Glutamatergic neuron (in vitro differentiated cells): ENCODE measurements at places on chromosomes 12 and 14. TPM values are rescaled to one million over a fixed set of nuclear protein-coding genes. Genes with fewer than 3 reads are reported as not detected.

GRCh38 chr14:34043627-34044372 lies 92.9 kb upstream of the EGLN3 start:
- no peak for DNase-seq

- DNase-seq, result no peak
Measured at GRCh38 chr12:76633415-76633814, 73.8 kb upstream of the OSBPL8 start.

GRCh38 chr12:34342048-34342447 lies 319.8 kb downstream of the ALG10 start:
- no peak for DNase-seq

GRCh38 chr12:42255221-42255865 lies 17.3 kb upstream of the YAF2 start:
- no peak for DNase-seq

GRCh38 chr12:21296348-21296747 lies 38.4 kb downstream of the SLCO1A2 start:
- DNase-seq, result no peak

GRCh38 chr12:75478116-75478794 lies 2.3 kb upstream of the GLIPR1 start:
- DNase-seq, result no peak

DNA sequence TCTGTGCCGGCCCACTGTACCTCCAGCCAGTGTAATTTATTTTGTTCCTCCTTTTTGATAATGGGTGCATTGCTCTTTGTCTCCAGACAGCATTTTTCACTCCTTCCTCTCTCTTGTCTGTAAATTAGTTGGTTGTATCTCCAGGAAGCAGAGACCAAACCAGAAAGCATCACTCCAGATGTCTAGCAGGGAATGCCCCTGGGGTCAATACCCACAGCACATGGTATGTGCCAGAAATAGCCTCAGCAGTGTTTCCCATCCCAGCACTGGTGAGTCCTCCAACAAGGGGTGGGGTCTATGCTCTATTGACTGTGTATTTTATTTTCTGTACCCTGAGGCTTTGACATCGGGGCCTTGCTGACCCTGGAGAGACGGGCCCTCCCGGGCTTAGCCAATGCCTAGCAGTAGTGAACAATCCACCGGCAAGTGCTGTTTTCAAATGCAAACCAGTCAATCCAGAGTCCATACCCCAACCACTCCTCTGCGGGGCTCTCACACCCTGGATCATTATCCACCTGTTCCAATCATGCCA lies 50.2 kb upstream of the FZD10 start:
- DNase-seq, result no peak

DNA sequence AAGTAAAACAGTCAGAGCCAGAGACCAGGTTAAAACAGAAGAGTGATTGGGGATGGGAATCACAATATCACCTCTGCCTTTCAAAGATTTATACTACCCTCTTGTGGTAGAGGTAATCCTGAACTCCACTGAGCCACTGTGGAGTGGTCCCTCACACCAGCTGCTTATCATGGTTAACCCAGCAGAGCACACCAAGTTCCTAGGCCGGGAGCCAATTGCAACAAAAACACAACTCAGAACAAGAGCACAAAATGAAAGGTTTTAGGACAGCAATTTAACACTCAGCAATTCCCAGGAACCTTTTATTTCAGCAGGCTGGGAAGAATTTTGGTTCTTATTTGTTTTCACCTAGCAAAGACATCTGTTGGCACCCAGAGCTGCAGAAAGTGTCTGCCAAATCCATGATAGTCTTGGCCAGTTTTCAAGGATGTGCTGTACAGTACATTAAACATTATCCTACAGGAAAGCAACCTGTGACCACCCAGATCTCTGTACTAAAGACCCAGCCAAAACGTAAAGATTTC lies 220.5 kb upstream of the ATXN7L3B start:
- no peak for DNase-seq

Gene PDE6H
- total RNA-seq, result not detected

DNA sequence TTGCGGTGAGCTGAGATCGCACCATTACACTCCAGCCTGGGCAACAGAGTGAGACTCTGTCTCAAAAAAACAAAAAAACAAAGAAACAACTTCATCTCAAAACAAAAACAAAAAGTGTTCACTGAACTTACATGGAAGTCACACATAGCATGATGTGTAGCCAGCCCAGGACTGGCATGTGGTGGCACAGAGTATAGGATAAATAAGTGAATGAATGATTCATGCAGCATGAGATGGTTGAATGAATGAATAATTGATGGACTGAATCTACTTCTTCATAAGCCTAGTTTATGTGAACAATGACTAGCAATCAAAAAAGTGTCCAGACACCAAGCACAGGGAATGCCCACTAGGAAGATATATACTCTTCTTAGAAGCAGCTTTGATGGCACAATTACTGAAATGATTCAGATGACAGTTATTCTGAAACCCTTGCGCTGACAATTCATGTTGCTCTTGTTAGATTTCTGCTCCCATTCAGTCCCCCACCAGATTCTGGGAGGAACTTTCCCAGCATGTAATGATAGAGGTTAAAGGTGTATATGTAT lies 31.6 kb upstream of the SERPINA6 start:
- DNase-seq, result no peak

Gene CMAS
- 47.9 TPM for total RNA-seq

DNA sequence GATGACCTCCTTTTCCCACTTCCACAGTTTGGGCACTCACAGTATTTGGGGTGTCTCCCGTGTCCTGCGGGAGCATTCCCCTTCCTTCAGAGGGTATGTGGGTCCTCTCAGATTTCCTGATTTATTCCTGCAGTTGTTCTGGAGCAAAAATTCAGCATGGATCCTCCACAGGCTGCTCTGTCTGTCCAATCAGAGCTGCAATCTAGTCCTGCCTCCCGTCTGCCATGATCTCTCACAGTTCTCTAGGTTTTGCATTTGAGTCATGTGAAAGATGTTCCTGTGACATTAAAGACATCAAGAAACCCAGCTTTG lies 435.9 kb downstream of the TMTC2 start:
- no peak for DNase-seq

Gene CCNK
- total RNA-seq, result 47.2 TPM

Gene SRRM4
- 183 TPM for total RNA-seq

Gene DAD1
- total RNA-seq, result 122 TPM

Gene CDC42BPB
- 125 TPM for total RNA-seq

DNA sequence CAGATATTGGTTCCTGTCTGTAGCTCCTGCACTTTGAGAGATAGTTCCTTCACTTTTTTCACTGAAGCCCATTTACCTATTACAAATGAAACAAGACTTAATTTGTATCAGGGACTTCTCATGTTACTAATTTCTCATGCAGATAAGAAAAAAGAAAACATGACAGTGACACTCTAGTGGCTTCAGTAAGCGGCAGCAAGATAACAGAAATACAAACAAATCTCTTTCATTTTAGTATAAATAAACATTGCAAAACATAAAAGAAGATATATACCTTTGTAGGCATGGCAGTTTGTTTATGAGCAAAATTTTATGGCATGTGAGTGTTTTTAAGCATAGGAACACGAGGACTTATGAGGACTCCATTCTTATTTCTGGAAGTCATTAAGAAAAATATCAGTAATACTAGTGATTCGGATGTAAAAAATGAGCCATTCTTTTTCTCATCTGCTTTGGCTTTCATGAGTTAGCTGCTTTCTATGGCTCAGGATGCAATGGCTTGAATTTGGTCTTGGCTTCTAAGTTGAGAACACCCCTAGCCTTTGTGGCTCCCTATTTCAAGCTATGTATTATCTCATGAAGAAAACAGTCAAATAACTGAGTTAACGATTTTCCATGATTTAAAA lies 310.1 kb upstream of the RGS6 start:
- DNase-seq, result no peak

GRCh38 chr14:61234215-61234916 lies 46.8 kb downstream of the TMEM30B start:
- DNase-seq, result no peak

DNA sequence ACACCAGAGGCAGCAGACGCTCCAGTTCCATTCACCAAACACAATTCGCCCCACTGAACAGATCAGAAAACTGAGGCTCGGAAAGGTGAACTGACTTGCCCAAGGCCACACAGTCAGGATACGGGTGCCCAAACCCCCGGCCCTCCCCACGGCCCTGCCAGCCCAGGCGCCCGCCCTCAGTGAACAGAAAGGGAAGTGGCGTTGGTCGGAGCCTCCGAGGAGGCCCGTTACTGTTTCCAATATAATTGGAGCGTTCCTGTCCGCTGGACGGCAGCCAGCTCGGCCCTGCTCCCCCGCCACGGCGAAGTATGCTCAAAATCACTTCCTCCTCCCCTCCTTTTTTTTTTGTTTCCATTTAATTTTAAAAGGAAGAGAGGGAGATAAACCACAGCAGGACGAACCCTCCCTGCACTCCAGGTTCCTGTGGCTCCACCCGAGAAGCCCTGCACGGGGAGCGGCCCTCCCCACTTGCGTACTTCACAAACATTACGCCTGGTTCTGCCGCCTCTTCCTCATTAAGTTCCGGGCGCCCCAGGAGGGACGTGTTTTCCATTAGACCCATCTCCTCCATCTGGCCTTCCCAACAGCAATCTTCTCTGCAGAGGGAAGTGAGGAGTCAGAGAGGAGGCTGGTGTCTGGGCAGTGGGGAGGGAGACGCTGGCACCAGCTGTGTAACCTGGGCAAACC lies 61.1 kb downstream of the NCOR2 start:
- DNase-seq, result peak; percentile 75

DNA sequence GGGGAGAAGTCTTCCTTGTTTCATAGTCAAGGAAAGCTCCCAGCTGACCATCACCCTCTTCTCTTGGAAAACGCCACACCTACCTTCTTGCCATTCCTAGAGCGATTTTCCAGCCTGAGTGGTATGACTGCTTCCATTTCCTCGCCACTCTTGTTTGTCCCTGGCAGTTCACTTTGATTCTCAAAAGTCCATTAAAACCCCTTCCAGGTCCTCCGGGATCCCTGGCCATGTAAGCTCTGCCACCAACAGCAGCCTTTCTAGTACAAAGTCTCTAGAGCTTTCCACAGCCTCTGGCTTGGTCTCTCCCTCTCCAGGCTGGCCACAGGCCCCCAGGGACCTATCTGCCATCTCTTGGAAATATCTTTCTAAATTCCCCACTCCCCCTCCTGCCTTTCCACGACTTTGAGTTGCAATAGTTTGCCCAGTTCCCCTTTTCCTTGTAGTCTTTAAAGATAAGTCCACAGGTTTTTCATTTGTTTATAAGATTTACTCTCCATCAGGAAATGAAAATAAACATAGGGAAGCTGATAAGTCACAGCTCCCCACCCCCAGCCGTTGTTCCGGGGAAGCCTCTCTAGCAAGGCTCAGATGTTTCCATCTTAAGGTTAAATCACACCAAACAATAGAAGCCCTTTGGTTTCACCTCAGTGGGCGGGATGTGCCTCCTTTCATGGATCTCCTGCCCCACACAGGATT lies 42.9 kb upstream of the SINHCAF start:
- DNase-seq, result peak; percentile 62

DNA sequence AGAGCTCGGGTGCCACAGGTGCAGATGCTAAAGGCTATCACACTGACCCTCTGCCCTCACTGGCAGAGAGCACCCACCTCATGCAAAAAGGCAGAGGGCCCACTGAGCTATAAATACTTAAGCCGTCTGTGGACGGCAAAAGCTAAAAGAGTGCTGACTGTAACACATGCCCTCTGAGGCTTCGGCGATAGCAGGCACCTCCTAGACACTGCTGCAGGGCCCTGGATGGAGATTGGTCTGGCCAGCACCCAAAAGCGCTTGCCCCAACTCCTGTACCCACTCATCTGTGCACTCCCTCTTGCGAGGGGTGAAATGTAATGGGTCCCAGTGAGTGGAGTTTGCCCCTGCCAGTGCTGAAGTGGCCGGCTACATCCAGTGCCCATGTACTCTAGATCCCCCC lies 148.7 kb downstream of the SLC16A7 start:
- no peak for DNase-seq

GRCh38 chr14:92513204-92513965 lies at the start of gene RIN3:
Gene RIN3, plus strand, starts transcription at chr14:92513781. Its CDS starts 152 bp downstream, at chr14:92513933.
- peak; percentile 59 for DNase-seq

DNA sequence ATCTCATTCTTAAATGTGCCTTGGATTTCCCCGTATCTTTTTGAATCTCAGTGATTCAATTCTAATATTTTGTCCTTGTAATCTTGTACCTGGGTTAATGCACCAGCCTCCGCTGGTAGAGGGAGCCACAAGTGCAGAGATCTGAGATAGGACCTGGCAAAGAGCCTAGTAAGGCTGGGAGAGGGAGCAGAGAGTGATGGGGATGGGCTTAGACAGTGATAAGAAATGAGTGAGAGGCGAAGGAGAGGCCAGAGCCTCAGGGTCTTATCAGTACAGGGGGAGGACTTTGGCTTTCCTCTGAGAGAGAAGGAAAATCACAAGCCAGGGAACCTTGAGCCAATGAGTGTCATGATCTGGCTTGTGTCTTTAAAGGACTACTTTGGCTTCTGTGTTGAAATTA lies 30.5 kb upstream of the LMNTD1 start:
- no peak for DNase-seq
